ENCODE measurements at places on chromosomes 7 and 10. TPM values are rescaled to one million over a fixed set of nuclear protein-coding genes. Genes with fewer than 3 reads are reported as not detected.

Gene IL2RA
- not detected for total RNA-seq

DNA sequence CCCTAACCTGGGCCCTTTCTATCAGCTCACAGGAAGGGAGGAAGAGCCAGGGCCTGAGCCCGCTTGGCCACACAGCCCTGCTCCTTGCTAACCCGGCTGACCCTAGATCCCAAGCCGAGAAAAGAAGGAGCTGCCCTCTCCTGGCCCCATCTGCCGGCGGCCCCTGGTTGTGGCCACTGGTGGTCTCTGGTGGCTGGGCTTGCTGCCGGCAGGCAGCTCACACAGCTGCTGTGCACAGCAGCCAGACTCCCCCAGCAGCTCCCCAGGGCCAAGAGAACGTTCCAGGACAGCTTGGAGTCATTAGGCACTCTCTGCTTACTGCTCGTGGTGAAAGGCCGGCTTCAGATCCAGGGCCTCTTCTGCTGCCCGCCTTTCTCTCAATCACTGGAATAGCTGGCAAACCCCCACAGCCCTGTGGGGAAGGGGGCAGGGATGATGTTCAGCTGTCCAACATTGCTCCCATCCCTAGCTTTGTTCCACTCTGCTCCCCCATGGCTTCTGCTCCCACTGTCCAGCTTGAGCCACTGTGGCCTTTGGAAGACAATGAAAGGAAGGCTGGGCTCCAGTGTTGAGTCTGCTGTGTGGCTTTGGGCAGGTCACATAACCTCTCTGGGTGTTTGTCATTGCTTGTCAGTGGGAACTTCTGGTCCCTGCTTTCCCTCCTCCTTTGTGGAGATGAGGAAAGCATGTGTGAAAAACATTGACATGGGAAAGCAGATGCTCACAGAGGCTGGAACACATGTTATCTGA lies 35.4 kb upstream of the COL13A1 start:
- H3K4me1 ChIP-seq = peaks cover 25% of the 10 kb centered on the region
- no peak overlapping the region for H3K4me3 ChIP-seq
- peak; percentile 94 for DNase-seq
- peaks cover 60% of the 10 kb centered on the region for H3K27me3 ChIP-seq
- no peaks in the 10 kb centered on the region for H3K36me3 ChIP-seq

DNA sequence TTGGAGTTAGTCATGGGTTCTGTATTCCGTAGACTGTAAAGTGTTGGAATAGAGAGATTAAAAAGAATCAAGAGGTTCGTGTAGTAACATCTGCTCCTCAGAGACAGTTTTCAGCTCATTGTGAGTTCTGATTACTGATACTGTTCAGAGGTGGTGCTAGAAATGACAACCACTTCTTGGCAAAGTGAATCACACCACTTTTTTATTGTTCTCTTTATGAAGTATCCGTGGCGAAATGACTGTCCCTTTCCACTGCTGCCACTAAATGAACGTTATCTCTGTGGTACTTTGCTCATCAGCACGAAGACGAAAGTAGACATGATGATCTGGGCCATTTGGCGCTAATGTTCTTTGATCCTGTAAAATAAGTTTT lies 860 bp downstream of the RPP30 start:
- no peak for DNase-seq
- no peaks in the 10 kb centered on the region for H3K27me3 ChIP-seq
- H3K4me1 ChIP-seq = peaks cover 5% of the 10 kb centered on the region
- no peak overlapping the region for H3K27ac ChIP-seq
- H3K4me3 ChIP-seq = peak overlapping the region; percentile 70
- H3K36me3 ChIP-seq = peaks cover 17% of the 10 kb centered on the region

- H3K4me1 ChIP-seq = no peaks in the 10 kb centered on the region
- H3K27ac ChIP-seq = no peak overlapping the region
- H3K27me3 ChIP-seq = no peaks in the 10 kb centered on the region
- H3K4me3 ChIP-seq = no peak overlapping the region
Observed at GRCh38 chr10:64574371-64574770, 1053.2 kb downstream of the REEP3 start.

Data from muscle of leg (tissue), 16 donors.